HT-29 (cell line): ENCODE measurements at places on chromosomes 1 and 21.

DNA sequence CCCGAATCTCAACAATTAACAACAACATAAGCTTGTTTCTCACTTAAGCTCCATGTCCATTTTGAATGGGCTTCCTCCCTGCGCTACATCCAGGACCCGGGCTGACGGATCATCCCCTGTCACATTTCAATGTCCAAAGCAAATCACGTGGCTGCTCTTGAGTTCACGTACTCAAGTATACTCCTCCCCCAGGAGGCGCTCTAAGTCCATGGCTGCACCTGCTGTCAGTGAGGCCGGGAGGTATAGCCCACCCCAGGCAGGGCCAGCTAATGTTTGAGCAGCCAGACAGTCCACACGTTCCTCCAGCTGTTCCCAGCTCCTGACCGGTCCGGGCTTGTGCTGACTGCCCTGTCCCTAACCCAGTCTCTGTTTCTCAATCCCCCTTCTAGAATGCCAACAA is 220.8 kb downstream of the SLC35F3 start:
- DNase-seq: peak; percentile 48

DNA sequence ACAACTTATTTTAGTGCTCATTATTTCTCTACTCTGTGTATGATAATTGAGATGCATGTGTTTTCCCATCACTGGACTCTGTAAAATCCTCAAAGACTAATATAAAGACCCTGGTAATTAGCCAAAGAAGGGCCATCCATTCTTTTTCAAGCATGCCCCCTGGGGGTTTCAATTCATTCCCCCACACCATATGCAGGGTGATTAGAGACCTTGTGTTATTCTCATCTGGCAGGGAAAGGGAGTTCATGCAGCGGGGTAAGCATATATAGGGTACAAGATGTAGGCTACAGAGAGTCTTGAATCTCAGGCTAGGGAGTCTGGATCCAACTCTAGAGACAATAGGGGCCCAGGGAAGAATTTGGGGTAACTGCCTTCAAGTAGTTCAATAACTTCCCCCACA is 166.5 kb downstream of the TNR start:
- no peak for DNase-seq

DNA sequence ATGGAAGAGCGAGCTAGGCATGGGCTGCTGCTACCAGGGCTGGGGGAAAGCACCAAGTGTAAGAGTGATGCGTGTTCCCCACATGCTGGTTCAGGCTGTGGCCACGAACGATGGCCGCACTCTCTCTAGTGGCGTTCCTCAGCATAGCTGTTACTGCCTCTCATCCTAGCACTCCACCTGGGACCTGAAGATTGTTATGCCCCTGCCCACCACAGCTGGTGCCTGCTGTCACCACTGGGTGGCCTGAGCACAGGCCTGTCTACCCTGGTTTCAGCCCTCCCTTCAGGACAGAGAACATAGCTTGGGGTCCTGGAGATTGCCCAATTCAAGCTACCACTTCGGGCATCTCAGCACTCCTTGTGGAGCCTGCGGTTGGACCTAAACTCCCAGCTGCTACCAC is 80.1 kb upstream of the PDC start:
- DNase-seq: no peak

GRCh38 chr1:162905174-162906158 is 44.5 kb upstream of the CCDC190 start:
- DNase-seq: peak; percentile 36

DNA sequence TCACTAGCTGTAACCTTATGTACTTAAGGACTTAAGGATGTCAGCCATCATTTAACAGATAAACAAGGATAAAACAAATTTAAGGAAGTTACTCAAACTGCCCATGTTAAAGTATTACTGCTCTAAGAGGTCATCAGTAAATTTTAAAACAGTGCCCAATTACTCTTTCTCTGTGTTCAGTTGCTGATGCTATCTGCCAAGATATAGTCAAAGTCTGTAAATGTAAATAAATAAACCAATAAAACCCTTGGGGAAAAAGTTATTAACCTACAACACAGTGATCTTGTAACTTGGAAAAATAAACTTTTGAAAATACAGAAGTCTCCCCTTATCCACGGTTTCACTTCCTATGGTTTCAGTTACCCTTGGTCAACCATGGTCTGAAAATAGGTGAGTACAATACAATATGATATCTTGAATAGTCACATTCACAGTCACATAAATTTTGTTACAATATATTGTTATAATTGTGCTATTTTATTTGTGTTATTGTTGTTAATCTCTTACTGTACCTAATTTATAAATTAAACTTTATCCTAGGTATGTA is 501.8 kb downstream of the LMO4 start:
- no peak for DNase-seq

DNA sequence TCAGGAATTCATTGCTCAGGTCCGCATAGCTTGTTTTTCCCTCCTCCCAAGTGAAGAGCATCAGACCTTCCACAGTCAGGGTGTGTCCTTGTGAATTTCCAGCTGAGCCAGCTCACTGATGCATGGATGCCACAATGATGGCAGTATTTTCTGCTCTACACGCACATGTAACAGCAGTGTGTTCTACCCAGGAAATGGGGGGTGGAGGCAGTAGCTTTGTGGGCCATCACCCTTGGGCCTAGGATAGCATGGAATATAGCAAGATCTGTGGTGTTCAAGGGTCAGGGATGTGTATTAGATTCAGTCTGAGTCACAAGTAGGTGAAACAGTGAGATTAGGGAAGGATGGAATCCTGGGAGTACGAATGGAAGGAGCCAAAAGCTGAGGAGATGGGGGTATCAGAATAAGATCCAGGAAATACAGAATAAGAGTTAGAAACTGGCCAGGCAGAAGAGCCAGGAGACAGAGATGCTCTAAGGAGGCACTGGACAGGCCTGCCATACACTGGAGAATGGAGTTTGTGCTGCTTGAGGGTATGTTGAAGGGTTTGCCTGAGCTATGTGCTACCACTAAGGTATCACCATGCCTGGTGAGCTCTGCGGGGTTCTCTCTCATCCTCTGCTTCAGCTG is 90.6 kb upstream of the CNIH3 start:
- no peak for DNase-seq
